Suppressor macrophage treated with lipopolysaccharide for 1 hour (primary cell): ENCODE measurements at places on chromosomes 7 and 10.

DNA sequence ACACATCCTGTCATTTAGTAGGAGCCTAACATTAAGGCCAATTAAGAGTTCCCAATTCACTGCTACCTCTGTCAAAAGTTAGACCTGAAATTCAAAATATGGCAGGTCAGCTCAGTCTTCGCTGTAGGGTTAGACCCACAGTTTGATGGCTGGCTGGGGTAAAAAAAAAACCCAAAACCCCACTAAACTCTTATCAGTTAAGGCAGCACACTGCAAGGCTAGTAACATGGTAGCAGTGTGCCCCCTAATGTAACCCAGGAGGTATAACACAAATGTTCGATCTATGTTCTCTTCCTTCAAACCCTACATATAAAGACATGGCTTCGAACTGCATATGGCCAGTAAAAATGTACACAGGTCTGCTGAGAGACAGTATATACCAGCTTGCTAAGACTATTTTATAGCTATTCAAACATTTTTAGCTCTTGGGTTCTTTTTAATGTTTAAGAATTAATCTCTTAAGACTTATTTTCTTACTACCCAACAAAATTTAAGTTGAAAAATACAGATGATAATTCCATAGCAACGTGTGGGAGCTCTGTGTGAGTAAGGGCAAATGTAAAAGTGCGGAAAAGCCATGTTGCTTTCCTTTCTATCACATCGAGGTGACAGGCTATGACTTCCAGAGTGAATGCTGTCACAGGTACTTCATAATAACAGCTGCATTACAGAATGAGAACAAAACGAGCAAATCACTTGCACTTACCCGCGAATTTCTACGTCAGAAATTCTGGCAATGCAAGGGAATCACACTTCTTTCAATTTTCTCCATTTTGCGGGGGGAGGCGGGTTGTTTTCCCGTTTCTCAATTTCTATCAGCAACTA, 168.4 kb upstream of the IMMP2L start:
- DNase-seq, result no peak

DNA sequence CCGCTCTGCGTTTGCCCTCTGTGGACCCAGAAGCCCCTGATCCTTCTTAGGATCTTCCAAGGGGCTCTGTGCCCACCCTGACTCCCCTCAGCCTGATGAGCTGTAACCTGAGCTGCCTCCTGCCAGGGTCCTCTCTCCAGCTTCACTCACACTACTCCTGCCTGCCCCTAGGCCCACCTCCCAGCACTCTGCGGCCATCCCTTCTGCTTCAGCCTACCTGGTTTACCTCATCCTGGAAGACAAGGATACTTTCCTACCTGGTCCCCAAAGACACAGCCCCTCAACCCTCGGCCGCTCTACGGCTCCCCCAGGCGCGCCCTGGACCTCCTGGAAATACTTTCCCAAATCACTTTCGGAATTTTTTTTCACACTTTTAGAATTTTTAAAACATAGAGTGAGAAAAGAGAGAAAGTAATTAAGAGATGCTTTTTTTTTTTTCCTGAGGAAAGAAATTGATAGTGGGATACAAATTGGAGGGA, 6.4 kb upstream of the ZNF862 start:
- no peak for DNase-seq

GRCh38 chr10:5550621-5551530, 26.1 kb downstream of the CALML3 start:
- no peak for DNase-seq

- DNase-seq, result no peak
Measured at GRCh38 chr7:85070967-85071628, 115.8 kb downstream of the SEMA3D start.

DNA sequence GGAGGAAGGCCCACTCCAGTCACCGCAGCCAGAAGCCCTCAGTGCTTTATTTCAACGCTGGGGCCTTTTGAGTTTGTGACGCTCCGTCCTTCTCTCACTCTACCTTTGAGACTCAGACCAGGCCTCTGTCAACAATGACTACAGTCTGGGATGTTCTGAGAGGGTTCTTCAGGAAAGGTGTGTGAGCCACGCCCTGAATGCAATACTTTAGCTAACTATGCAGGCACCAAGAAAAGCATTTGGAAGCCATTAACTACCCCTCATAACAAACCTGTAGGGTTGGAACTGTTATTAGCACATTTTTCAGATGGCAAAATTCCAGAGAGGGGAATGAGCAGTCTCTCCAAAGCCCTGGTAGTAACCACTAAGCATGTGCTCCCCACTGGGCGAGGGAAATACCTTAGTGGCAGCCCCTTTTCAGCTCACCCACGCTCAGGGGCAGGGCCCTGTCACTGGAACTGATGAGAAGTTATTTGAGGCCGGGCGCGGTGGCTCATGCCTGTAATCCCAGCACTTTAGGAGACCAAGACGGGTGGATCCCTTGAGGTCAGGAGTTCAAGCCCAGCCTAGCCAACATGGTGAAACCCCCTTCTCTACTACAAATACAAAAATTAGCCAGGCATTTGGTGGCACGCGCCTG, 5.7 kb upstream of the ARPC1B start:
- no peak for DNase-seq

GRCh38 chr7:27189295-27189996, 4.4 kb upstream of the HOXA11 start:
- no peak for DNase-seq

DNA sequence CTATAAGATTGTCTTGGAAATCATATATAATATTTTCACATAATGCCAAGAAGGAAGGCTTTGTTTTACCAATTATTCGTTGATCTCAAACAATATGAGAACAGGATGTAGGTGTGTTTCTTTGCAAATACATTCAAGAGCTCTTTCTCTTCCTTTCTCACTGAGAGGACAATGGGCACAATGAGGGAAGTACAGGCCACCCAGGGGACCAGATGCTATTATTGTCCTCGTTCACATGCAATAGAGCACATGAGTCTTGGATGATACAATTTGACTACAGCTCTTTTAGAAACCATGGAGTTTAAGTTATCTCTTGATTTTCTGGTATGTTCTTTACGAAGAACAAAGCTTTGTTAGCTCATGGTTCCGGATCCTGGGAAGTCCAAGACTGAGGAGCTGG, 323.7 kb upstream of the KLF6 start:
- no peak for DNase-seq

GRCh38 chr7:42550706-42551470, 313.9 kb upstream of the GLI3 start:
- no peak for DNase-seq

GRCh38 chr10:72259491-72260238, 14.1 kb upstream of the DDIT4 start:
- DNase-seq, result peak; percentile 49

- peak; percentile 33 for DNase-seq
Measured at GRCh38 chr10:124742413-124743190, 1.6 kb downstream of the FAM53B start.

DNA sequence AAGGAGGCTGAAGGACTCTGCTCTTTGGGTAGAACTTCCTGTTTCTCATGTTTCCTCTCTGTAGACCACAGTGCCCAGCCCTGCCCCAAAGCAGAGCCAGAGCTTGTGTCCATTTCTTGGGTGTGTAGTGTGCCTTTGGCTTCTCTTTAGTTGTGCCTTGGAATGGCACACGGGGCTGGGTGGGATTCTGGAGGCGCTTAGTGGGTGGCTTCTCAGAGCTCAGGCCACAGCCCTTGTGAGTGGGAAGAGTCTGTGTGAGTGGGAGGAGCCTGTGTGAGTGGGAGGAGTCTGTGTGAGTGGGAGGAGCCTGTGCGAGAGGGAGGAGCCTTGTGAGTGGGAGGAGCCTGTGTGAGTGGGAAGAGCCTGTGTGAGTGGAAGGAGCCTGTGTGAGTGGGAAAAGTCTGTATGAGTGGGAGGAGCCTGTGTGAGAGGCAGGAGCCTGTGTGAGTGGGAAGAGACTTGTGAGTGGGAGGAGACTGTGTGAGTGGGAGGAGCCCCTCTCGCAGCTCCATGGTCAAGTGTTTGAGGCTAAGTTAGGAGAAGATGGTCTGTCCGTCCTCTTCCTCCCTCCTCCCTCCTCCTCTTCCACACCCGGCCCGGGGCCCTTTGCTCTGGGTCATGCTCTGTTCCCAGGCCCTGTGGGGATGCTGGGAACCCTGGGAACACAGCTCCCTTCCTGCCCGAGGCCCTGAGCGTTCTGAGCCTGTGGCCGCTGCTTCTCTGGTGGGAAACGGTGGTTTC, 153.0 kb downstream of the GRK5 start:
- DNase-seq, result no peak

- DNase-seq, result no peak
Measured at GRCh38 chr10:73796766-73797165, 11.4 kb downstream of the ZSWIM8 start.

DNA sequence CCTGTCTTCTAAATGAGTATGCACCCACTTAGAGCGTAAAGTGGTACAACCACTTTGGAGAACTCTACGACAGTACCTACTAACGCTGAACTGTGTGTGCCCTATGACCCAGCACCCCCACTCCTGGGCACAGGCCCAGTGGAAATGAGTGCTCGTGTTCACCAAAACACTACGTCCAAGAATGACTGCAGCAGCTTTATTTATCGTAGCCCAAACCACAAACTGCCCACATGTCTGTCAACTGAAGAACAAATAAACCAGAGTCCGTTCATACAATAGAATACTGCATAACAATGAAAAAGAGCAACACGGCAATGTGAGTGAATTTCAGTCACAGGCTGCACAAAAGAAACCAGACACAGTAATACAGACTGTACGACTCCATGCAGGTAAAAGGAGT, 35.4 kb downstream of the TLL2 start:
- no peak for DNase-seq

GRCh38 chr10:69411476-69411875, 5.2 kb downstream of the TACR2 start:
- DNase-seq, result no peak

GRCh38 chr7:155584763-155585531, 38.6 kb upstream of the CNPY1 start:
- DNase-seq, result no peak

DNA sequence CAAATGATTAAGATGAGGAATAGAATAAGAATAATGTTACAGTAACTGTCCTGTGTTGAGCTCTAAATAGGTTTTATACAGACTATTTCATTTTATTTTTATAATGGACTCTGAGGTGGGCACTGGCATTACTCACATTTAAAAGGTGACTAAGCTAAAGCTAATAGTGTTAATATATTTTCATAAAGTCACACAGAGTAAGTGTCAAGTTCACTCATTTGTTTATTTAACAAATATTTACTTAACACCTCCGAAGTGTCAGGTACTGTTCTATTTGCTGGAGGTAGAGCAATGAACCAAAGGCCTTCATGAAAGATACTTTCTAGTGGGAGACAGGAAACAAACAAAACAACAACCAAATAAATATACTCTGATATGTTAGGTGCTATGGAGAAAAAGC, 44.0 kb downstream of the ASB4 start:
- DNase-seq, result no peak

DNA sequence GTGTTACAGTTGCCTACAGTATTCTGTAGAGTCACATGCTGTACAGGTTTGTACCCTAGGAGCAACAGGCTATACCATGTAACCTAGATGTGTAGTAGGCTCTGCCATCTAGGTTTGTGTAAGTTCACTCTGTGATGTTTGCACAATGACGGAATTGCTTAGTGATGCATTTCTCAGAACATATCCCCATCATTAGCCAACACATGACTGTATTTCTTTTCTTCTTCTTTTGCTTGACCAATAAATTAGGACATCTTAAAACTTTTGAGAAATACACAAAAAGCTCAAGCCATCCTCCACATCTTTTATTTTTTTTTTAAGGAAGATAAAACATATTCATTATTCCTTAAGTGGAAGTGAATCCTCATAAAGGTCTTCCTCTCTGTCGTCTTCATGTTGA, 5.4 kb upstream of the PFKFB3 start:
- peak; percentile 93 for DNase-seq

- DNase-seq, result peak; percentile 68
Measured at GRCh38 chr7:100157334-100158228, 942 bp downstream of the TRAPPC14 start.
